ENCODE measurements at places on chromosomes 3 and 15.

DNA sequence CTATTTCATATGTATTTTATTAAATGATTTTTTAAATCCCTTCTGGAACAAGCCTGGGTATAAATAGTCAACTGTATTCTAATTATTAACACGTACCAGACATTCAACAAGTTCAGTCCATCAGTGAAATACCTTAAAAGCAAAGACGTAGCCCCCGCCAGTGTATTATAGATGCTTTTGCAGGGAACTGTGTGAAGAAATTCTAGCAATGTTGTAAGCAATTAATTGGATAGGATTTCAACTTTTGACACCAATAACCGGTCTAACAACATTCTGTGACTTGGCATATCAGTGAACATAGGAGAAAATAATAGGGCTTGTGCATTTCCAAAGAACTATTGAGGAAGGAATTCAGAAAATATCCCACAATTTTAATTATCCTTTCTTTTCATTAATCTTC lies 67.2 kb upstream of the TGFBR2 start:
- DNase-seq, result no peak

DNA sequence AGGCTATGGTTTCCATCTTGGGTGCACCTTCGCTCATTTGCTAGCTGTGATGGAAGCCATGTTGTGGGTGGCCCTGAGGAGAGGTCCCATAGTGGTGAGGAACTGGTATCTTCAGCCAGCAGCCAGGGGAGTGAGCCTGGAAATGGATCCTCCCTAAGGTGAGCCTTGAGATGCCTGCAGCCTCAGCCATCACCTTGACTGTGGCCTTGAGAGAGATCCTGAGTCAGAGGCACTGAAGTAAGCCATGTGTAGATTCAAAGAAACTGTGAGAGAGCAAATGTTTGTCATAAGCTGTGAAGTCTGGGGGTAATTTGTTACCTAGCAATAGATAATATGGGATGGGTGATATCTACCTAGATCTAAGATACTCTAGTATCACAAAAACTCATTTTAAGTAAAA lies 105.3 kb downstream of the SNRK start:
- DNase-seq, result no peak

DNA sequence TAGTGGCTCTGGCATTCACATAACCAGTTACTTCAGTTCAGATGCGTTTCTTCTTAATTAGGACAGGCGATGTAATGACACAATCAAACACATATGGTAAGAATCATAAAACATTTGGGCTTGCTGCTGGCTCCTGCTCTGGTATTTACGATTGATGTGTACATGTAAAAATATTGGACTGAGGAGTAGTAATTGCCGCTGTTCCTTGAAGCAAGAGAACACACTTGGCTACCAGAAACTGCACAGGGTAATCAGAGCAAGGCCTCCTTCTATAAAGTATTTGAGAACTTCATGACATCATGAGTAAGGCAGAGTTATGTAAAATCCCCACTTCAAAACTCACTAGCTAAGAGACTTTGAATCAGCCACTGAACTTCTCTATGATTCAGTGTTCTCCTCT lies 158.1 kb downstream of the SSR3 start:
- DNase-seq, result no peak

- DNase-seq, result no peak
Observed at GRCh38 chr3:53703630-53704362, 142.4 kb downstream of the CHDH start.

- DNase-seq, result no peak
Observed at GRCh38 chr15:68776477-68777270, 44.0 kb downstream of the ANP32A start.

DNA sequence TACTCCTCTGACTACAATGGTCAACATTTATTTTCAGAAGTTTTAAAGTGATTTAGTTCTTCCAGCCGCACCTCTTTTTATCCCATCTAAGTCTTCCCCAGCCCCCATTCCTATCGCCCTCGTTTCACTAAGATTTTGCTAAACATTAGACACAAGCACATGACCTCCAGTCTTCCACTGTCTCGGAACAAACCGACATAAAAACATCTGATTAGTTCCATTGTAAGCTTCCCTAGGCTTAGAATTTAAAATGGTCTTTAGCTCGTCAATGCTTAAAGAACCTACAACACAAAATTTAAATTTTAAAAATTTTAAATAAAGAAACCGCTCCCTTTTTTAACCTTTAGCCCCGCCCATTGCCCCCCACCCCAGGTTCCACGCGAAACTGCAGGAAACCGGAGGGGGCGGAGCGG lies 284 bp upstream of the TSC22D2 start:
- no peak for DNase-seq

DNA sequence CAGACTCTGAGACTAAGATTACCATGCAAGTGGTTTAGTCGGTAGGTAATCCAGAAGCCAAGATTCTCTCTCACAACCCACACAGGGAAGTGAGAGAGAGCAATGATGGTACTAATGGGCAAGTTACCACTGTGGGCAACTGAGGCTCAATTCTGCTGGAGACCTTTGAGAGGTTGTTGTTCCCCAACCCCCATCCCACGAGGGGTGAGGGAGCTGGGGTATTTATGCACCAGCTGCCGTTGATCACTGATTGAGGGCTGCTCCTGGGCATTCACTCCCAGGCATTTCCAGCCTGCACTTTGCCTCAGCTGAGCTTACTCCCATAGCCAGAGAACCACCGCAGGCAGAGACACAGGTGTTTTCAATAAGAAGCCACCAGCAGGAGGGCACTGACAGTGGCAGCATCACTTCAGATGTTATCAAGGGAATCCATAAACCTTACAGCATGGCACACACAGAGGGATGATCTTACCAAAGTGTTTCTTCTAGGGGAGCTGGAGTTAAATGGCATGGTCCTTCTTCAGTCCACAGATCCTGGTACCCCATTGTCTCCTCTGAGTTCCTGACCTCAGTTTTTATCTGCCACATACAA lies 15.0 kb upstream of the CCDC174 start:
- DNase-seq, result no peak

GRCh38 chr15:62799037-62799436 lies 243.5 kb upstream of the TPM1 start:
- DNase-seq, result no peak

DNA sequence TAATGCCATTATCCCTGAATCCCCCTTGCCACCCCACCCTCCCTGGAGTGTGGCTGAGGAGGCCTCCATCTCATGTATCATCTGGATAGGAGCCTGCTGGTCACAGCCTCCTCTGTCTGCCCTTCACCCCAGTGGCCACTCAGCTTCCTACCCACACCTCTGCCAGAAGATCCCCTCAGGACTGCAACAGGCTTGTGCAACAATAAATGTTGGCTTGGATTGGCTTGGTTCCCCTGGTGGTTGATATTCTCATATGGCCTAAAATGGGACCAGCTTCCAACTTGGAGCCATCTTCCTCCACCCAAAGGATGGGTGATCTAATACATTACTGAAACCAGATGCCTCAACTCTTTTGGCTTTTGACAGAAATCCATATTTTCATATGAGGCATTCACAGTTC lies 34.9 kb downstream of the VIPR1 start:
- DNase-seq, result no peak
